ENCODE measurements at places on chromosomes 4 and X.

DNA sequence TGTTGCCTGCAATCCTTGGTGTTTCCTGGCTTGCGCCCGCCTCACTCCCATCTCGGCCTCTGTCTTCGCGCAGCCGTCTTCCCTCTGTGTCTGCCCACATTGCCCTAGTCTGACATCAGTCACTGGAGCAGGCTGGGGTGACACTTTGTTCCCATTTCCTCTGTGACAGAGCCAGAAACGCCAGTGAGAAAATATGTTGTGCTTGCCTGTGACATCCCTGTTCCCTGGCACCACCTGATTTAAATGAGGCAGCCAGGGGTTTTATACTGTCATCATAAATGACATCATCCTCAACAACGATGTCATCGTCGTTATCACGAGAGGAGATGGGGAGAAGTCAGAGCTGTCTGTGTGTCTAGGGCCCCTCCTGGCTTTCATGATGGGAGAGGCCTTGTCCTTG, 29.1 kb downstream of the ZNF185 start:
- DNase-seq: no peak

GRCh38 chrX:123851079-123851478, 8.8 kb upstream of the XIAP start:
- no peak for DNase-seq

- DNase-seq: no peak
Observed at GRCh38 chrX:118551426-118551825, 55.8 kb downstream of the DOCK11 start.

GRCh38 chr4:29259556-29259955, 1460.6 kb upstream of the PCDH7 start:
- no peak for DNase-seq

DNA sequence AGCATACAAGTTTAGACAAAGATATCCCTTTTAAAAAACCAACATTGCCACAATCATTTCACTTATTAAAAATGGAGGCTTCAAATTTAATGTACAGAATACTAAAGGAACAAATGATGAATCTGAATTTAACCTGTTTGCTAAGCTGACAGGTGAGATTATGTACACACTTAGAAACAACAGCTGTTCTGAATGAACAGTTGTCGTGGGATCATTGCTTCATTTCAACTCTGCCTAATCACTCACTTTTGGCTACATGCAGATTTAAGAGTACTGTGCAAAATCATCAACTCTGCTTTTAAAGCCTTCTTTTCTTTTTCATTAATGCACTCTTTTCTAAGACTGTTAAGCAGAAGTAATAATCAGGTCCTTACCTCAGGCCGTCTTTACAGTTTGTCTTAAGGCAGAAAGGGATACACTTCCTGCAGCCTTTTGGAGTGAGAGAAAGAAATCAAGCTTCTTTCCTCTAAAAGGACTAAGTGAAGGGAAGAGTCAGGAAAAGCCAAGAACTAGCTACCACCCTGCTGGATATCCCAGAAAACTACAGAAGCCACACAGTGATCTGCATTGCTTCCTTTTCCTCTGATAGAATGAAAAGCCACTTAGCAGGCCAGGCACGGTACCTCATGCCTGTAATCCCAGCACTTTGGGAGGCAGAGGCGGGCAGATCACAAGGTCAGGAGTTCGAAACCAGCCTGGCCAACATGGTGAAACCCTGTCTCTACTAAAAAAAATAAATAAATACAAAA, 54.7 kb upstream of the NPNT start:
- no peak for DNase-seq

- DNase-seq: peak; percentile 69
Observed at GRCh38 chr4:153345012-153345981, 809 bp downstream of the MND1 start.

- no peak for DNase-seq
Observed at GRCh38 chr4:38333219-38333618, 330.8 kb upstream of the KLF3 start.

DNA sequence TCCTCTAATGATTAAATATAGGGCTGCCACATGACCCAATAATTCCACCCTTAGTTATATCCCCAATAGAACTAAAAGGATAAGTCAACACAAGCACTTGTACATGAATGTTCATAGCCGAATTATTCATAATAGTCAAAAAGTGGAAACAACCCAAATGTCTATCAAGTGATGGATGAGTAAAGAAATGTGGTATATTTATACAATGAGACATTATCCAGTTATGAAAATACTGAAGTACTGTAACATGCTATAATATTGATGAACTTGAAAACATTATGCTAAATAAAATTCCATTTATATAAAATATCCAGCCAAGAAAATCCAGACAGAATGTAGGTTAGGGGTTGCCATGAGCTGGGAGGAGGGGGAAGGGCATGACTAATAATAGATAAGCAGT, 436.7 kb upstream of the AADAT start:
- DNase-seq: no peak

- peak; percentile 58 for DNase-seq
Observed at GRCh38 chr4:40325406-40326019, 9.6 kb upstream of the CHRNA9 start.

GRCh38 chr4:113472864-113473263, 288.7 kb downstream of the CAMK2D start:
- no peak for DNase-seq

GRCh38 chr4:47721892-47722575, 115.8 kb downstream of the CORIN start:
- DNase-seq: no peak

GRCh38 chrX:55867181-55867651, 149.7 kb downstream of the RRAGB start:
- no peak for DNase-seq

DNA sequence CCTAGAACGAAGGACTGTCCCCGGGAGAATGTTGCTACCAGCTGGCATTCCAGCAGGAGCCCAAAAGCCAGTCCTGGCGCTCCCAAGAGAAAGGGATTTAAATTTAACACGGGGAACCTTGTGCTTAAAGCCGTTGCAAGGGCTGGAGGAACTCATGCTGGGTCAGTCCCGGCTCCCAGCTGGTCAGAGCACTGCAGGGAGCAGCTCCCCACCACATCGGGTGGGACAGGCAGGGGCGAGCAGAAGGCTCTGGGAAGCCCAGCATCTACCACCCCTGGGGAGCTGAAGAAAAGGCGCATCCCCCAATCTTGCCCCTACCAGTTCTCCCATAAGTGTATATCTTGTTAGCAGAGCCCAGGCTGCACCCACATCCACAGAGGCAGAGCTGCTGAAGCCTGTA, 15.7 kb downstream of the CFAP99 start:
- no peak for DNase-seq

DNA sequence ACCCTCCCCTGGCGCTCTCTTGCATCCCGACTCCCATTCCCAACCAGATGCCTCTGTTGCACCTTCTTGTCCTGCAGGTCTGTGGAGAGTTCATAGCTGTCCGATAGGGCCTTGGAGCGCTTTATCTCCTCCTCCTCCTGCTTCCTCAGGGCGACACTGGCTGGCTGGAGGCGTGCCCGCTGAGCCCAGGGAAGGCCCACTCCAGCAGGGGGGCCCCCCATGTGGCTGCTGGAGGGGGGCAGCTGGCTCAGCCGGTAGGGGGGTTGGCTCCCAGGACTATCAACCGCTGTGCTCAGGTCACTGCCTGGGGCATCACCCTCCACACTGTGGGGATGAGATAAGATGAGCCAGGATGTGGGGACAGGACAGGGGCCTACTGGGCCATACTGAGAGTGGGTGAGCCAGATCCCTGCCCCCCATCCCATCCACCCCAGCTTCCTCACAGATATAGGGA, 25.6 kb downstream of the IQSEC2 start:
- DNase-seq: no peak

GRCh38 chr4:110064934-110065333, 133.5 kb downstream of the ELOVL6 start:
- DNase-seq: no peak

- DNase-seq: no peak
Observed at GRCh38 chrX:17767734-17768133, 30.4 kb downstream of the SCML1 start.

GRCh38 chr4:179145746-179146525, 1703.7 kb upstream of the AGA start:
- DNase-seq: no peak

GRCh38 chr4:26360864-26361263, 40.0 kb downstream of the RBPJ start:
- DNase-seq: no peak

- DNase-seq: peak; percentile 50
Observed at GRCh38 chr4:87030755-87031441, 96.1 kb downstream of the AFF1 start.

Data from femur (tissue), 1 donor.